ENCODE measurements at places on chromosomes 16 and 17.
A peak's percentile ranks its signal among the peaks of the same experiment; 100 is the strongest.

- DNase-seq: no peak
Measured at GRCh38 chr16:89037261-89038152, 56.1 kb upstream of the ACSF3 start.

- DNase-seq: no peak
Measured at GRCh38 chr16:50800074-50800473, 58.2 kb downstream of the CYLD start.

- DNase-seq: no peak
Measured at GRCh38 chr17:40791111-40791510, 8.6 kb downstream of the KRT28 start.

- no peak for DNase-seq
Measured at GRCh38 chr17:22703204-22703603, 1010.9 kb downstream of the KCNJ18 start.

GRCh38 chr16:19753815-19754643, 36.0 kb downstream of the IQCK start:
- no peak for DNase-seq

DNA sequence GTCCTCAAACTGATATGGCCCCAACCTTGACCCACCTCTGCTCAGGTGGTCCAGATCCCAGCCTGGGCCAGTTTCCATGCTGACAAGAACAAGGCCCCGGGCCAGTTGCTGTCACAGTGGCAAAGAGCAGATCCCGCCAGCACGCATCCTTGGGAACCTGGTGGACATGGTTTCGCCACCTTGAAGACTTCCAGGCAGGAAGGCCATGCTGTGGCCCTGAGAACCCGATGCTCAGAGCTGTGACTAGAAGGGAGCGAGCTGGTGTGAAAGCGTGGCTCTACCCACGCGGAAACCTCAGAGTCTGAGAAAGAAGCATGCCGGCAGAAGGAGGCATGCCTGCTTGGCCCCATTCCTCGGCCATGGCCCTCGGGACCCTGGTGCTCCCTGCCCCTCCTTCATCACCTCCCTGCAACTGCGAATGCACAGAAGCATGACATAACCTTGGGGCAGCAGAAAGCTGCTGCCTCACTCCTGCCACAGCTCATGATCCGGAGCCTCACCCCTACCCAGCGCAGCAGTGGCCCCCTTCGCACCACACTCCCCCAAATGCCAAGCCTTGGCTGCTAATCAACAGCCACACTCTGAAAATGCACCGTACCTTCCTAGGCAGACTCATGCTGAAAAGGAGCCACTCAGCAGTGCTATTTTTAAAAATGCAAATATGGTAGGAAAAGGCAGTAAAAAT, 33.2 kb downstream of the UBE2O start:
- peak; percentile 20 for DNase-seq

Measured in C1 segment of cervical spinal cord (tissue), 14 donors.